ENCODE measurements at places on chromosomes 7 and 10.

DNA sequence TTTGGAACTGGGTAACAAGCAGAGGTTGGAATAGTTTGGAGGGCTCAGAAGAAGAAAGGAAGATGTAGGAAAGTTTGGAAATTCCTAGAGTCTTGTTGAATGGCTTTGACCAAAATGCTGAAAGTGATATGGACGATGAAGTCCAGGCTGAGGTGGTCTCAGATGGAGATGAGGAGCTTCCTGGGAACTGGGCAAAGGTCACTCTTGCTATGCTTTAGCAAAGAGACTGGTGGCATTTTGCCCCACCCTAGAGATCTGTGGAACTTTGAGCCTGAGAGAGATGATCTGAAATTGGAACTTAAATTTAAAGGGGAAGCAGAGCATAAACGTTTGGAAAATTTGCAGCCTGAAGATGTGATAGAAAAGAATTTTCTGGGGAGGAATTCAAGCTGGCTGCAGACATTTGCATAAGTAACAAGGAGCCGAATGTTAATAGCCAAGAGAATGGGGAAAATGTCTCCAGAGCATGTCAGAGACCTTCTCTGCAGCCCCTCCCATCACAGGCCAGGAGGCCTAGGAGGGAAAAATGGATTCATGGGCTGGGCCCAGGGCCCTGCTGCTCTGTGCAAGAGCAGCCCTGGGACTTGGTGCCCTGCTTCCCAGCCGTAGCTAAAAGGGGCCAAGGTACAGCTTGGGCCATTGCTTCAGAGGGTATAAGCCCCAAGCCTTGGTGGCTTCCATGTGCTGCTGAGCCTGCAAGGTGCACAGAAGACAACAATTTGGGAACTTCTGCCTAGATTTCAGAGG is 3.6 kb downstream of the PDSS1 start:
- DNase-seq: no peak

DNA sequence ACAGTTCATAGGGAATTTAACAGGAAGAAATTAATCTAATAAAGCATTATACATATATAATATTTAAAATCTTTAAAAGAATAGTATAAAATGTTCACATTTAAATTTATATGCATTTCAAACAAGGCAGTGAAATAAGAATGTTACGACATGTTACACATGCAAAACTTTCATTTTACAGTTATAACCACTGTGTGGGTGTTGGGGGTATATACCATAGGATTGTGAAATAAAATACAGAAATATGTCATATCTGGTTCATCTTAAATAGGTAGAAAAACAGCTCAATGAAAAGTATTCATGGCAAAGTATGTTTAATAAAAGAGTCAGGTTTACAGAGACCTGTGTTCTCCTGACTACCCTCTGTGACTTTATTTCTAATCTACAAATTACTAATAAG is 45.6 kb downstream of the CHCHD3 start:
- no peak for DNase-seq

DNA sequence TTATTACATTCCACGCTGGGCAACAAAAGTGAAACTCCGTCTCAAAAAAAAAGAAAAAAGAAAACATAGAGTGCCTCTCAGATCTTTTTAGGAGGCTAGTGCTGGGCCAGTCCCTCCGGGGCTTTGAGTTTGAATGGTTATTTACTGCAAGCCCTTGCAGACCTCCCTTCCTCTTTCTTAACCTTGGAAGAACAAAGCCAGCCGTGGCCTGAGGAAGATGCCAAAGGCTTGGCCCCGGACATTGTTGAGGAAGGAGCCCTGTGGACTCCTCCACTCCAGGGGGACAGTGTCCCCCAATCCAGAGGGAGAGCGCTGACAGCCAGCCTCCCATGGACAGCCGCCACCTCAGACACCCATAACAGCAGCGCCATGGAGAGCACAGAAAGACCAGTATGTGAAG is 5.0 kb downstream of the TSPAN33 start:
- DNase-seq: no peak

GRCh38 chr10:129413024-129413423 is 54.0 kb upstream of the MGMT start:
- DNase-seq: no peak

DNA sequence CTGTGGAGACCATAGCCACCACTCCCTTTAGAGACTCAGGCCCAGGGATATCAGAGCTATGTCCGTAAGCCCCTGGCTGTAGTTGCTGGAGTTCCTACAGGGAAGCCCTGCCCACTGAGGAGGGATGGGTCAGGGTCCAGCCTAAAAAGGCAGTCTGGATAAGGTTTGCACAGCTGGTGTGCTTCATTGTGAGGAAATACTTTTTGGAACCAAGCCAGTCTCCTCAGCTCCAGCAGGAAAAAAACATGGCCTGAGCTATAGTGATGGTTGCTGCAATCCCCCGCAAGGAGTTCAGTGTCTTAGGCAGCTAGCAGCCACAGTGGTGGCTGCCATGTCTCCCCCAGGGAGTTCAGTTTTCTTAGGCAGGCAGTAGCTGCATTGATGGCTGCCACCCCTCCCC is 52.6 kb upstream of the CYP2C8 start:
- DNase-seq: no peak

DNA sequence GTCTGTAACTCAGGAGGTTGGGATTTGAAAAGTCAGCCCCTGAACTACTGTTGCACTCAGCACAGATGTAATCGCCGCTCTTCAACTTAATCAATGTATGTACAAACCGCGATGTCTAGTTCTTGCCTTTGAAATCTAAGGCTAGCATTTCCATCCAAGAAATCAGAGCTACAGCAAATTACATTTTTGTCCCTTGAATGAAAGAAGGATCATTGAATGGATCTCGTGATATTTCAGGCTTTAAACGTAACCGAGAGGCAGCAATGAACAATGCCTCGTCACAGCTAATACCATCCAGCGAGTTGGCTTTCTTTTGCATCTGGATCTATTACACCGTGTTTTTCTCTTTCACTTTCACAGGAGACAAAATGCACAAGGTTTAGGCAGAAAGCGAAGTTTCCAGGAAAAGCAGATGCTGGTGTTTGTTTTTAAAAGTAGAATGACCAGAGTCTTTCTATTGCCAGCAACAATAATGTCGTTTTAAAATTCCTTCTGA is 5.5 kb downstream of the SKIDA1 start:
- DNase-seq: peak; percentile 35

DNA sequence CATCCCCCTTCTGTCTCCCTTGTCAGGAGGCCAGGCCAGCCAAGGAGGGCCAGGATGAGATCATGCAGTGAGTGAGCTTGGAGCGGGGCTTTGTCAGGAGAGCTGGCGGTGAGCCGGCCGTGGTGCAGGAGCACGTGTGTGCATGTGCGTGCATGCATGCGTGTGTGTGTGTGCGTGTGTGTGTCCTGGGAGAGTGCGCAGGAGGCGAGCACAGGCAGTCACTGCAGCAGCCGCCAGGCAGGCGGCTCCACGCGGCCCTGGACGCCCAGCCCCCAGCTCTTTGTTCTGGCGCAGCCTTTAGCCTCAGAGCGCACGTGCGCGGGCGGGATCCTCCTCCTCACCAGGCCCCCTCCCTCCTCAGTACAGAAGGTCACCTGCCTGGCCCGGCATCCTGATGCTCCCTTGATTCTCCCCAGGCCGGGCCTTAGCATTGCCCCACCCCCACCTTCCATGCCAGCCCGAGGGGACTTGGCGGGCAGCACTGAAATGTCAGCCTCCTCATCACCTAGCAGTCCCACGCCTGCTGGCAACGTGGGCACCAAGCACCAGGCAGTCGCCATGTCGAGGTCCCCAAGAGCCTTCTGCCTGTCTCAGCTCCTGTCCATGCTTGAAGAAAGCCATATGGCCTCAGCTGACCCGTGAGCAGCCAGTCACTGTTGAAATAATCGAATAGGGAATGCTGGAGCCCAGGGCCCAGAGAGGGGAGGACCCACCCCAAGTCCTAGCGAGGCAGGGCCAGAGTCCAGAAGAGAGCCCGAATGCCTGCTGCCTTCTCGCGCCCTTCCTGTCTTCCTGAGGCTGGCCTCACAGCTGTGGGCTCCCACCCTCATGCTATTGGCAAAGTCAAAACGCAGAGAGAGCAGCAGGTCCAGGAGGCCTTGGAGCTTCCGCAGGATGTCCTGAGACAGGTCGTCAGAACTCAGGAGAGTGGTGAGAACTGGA is 125.9 kb upstream of the PPIF start:
- peak; percentile 72 for DNase-seq

- DNase-seq: peak; percentile 72
Measured at GRCh38 chr10:123301077-123301857, 147.1 kb downstream of the BUB3 start.

DNA sequence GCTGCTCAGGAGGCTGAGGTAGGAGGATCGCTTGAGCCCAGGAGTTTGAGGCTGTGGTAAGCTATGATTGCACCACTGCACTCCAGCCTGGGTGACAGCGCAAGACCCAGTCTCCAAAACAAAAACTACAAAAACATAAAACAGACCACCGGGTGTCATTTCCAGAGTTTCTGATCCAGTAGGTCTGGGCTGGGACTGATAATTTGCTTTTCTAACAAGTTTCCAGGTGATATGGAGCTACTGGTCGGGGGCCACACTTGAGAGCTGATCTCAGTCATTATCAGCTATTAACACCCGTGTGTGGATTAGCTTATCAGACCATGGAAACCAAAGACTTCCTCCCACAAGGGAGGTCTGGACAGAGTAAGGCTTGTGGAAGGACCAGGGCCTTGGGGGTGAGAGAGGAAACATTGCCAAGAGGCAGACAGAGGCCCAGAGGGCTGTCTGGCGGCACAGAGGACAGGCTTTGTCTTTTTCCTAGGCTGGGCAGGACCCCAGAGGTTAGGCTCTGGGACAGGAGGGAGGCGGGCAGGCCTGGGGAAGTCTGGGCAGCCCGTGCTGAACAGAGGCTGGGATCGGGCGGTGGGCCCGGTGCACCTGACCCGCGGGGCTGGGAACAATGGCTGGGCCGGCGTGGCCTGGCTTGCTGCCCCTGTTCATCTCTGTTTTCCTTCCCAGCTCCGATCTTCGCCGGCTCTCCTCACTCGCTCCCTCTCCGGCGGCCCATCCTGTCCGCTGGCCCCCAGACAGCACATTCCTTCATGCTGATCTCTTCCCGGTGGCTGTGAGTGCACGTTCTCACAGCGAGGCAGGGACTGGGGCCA is 25.2 kb downstream of the TMEM270 start:
- peak; percentile 86 for DNase-seq

- DNase-seq: peak; percentile 35
Measured at GRCh38 chr10:690372-691161, 1.1 kb upstream of the DIP2C start.

DNA sequence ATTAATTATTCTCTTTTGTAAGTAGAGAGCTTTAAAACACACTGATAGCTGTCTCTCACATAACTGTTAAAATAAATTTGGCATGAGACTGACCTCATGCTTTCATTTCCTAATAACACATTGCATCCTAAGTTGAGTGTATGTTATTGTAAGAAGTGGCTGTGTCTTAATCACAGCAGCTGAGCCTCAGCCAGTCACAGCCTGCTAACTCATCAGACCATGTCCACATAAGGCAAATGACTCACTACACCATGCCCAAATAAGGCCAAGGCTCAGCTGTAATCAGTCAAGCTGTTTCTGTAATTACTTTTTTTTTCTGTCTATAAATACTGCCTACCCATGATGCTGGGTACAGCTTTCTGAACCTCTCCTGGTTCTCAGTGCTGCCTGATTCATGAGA is 860.9 kb downstream of the XPNPEP1 start:
- DNase-seq: peak; percentile 9

GRCh38 chr10:56370217-56371113 is 9.4 kb upstream of the ZWINT start:
- no peak for DNase-seq

GRCh38 chr7:138603549-138604318 is 97.4 kb downstream of the SVOPL start:
- no peak for DNase-seq

DNA sequence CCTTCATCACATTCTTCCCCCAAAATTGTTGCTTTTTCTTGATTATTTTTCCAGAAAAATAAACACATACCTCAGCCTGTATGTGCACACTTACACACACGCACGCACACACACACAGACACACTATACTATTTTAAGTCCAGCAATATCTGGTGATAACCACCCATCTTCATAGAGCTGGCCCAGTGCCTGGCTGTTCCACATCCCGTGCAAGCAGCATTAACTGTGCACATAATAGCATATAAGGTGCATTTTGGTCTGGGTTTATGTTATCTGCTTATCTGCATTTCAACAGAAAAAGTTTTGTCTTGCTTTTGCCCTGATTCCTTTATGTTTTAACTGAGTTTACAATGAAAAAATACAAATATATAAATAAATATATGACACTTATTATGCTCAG is 143.1 kb upstream of the KLF6 start:
- DNase-seq: no peak

DNA sequence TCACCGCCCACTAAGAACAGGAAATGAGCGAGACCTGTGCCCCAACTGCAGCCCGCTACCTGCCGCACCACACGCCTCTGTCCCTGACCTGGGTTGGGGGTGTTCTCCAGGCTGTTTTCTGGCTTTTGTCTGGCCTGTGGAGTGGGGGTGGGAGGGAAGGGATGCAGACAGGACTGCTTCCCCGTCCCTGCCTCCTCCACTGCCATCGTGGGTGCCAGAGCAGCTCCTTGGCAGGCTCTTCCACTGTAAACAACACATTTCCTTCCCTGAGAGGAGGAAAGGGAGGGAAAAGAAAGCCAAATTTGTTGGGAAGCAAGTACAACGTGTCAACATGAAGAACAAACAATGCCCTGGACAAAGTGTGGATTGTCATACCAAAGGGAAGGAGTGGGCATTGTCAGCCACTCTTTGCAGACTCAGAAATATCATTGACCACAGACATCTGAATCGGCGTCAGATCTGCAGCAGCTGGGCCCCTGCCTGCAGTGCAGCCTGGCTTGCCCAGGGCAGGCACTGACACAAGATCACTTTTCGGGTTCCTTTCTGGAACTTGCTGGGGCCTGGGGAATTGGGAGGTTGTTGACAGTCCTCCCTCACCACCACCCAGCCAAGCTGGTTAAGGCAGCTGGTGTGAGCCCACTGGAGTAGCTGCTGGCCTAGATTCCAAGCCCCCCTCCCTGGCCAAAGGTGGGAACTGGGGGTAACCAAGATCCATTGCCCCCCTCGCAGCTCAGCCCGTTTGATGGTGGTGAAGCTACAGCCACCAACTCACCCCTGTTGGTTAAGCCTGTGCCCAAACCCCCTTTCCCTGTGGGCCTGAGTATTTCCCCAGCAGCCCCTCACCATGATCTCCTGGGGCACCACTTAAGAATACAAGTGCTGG is 22.6 kb upstream of the TRIM8 start:
- DNase-seq: no peak
